Large intestine (tissue), 12 donors: ENCODE measurements at places on chromosomes 5 and 9. TPM values are rescaled to one million over a fixed set of nuclear protein-coding genes. Genes with fewer than 3 reads are reported as not detected.
A peak's percentile ranks its signal among the peaks of the same experiment; 100 is the strongest.

DNA sequence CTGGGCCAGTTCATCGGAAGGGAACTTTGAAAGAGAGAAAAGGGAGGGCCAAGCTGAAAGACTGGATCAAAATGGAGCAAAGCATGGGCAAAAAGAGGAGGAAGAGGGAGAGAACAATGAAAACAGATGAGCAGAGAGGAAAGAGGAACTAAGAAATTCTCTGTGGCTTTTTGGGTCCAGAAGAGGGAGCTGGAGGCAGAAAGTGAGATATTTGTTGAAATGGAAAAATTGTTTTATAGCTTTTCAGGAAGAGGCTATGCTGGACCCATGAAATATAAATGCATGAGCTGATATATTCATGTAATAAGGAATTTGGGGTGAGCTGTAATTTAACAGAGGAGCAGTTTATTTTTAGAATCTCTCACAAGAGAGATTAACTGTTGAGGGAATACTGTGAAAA, 457.3 kb downstream of the DMAC1 start:
- no peak for DNase-seq
- H3K4me3 ChIP-seq = no peak overlapping the region
- no peaks in the 10 kb centered on the region for H3K4me1 ChIP-seq
- H3K27me3 ChIP-seq = no peaks in the 10 kb centered on the region

DNA sequence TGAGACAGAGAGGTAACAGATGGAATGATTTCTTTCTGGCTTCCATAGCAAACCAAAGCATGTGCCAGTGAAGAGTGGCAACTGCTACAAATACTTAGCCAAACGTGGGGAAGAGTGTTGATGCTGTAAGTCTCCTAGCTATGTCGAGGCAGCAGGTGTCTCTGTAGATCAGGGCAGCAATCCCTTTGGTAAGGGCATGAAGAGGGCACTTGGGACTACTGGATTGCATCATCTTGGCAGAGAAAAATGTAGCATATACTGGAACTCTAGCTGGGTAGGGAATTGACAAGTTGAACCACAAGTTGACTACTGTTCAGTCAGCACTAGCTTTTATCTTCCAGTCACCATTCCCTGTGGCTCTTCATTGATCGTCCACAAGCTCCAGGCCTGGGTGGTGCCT, 75.8 kb downstream of the GHR start:
- H3K27me3 ChIP-seq = no peaks in the 10 kb centered on the region
- H3K4me3 ChIP-seq = no peak overlapping the region
- DNase-seq = no peak
- no peak overlapping the region for H3K27ac ChIP-seq

- peaks cover 55% of the 10 kb centered on the region for H3K4me1 ChIP-seq
- H3K27me3 ChIP-seq = no peaks in the 10 kb centered on the region
- no peak overlapping the region for H3K4me3 ChIP-seq
- no peak for DNase-seq
- H3K27ac ChIP-seq = peak overlapping the region; percentile 84
These were observed 34.1 kb downstream of the IRF1 start for GRCh38 chr5:132456296-132456986.

DNA sequence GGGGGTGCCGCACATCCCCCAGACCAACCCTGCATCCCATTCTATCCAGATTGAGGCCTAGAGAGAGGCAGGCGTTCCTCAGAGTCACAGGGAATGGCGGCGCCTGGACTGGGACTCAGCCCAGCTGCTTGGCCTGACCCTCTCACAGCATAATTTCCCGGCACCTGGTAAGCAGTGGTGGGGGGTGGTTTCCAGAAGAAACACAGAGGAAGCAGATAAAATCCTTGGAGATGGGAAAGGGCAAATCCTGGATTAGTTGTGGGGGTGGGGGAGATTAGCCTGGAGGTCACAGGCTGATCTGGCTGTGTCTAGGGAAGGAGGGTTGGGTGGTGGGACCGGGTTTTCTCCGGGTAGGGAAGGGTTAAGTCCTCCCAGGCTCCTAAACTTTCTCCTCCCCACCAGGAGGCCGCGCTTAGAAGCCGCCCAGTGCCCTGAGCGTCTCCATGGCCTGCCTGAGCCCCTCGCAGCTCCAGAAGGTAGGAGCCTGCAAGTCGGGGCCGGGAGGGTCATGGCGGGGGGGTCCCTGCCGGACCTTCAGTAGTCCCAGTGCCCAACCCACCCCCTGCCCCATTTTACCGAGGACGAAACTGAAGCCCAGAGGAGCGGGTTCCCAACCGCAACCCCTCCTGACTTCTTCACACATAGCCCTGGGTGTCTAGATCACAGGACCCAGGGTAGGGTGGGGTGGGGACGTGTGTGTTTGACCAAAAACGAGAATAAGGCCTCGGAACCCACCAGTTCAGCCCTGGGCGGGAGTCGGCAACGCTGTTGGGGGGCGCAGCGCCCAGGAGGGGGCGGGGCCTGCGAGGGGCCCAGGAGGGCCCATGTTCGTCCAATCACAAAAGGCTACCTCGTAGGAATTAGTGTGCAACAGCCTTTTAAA, 1.3 kb downstream of the PHYHD1 start:
- H3K36me3 ChIP-seq = peaks cover 6% of the 10 kb centered on the region
- H3K27me3 ChIP-seq = no peaks in the 10 kb centered on the region
- peak overlapping the region; percentile 79 for H3K4me3 ChIP-seq

IFNA13 gene
- 0.12 TPM for polyA plus RNA-seq
